Brain (organoid and tissue), 16 donors: ENCODE measurements at places on chromosomes 7 and 10. TPM values are rescaled to one million over a fixed set of nuclear protein-coding genes. Genes with fewer than 3 reads are reported as not detected.

DNA sequence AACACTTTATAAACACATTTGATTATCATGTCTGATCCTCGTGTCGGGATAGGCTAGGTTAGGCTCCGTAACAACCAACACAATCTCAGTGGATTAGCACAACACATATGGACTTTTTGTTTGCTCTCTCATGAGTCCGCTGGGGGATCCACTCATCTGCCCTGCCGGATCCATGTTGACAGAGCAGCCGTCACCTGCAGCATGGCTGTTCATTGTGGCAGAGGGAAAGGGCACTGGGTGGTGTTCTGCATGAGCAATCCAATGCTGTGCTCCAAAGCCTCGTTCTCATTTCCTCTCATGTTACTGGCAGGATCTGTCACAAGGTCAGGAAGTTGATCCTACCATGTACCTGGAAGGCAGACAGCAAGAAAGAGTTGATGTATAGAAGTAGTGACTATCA lies 62.5 kb upstream of the RAPGEF5 start:
- DNase-seq = no peak

DNA sequence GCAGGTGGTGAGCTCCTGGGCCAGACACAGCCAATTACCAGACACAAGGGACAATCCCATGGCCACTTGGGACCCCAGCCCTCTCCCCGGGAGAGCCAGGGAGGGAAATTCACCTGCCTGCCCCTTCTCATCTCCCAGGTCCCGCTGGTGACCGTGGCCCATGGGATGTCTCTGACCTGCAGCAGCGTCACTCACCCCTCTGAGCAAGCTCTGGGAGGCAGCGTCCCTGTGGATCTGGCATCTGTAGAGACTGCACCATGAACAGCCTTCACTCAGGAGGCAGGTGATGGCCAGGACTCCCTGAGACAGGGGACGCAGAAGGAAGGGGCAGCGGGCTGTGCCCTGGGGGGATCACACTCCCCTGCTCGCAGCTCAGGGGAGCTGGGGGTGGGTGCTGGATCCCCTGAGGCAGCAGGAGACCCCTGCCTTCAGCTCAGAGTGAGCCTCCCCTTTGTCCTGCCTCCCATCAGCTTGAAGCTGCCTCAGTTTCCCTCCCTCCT lies 90.8 kb downstream of the FOXL3 start:
- no peak for DNase-seq

DNA sequence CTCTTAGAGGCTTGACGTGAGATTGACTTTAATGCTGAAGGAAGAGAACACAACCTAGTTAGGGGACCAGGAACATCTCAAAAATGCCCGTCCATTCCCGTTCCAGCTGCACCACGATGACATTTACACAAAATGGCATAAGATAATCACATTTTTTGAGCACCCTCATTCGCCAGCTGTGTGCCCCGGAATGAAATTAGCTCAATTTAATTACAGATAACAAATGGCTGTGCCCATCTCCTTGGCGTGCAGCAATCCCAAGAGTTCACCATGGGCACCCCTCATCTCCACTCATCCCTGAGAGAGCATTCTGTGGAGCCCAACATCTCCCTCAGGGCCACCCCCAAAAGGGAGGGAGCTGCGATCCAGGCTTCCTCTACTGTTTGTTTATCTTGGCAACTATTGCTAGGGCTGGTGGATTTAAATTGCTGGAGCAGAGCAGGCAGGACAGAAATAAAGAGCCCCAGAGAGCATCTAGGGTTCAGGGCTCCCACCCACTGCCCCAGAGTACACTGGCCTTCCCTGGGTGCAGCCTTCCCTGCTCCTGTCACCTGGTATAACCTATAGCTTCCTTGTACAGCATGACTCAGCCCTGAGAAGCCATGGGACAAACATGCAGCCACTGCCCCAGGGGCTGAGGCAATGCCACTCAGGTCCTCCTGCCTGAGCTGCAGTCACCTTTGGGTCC lies 263.5 kb downstream of the ZEB1 start:
- DNase-seq = no peak

DNA sequence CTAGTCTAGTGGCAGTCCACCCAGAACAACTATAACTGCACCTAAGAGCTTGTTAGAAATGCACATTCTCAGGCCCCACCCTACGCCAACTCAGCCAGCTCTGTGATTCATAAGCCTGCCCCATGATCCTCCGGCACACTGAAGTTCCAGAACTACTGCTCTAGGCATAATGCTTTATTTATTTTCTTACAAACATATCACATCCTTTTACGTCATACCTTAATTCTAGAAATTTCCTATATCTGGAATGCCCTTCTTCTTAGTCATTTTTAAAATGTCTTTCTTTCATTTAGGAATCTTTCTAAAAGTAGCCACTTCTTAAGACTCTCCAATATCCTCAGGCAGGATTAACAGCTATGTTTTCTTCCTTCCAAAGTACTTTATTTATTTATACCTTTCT lies 480.1 kb downstream of the INHBA start:
- DNase-seq = no peak

DNA sequence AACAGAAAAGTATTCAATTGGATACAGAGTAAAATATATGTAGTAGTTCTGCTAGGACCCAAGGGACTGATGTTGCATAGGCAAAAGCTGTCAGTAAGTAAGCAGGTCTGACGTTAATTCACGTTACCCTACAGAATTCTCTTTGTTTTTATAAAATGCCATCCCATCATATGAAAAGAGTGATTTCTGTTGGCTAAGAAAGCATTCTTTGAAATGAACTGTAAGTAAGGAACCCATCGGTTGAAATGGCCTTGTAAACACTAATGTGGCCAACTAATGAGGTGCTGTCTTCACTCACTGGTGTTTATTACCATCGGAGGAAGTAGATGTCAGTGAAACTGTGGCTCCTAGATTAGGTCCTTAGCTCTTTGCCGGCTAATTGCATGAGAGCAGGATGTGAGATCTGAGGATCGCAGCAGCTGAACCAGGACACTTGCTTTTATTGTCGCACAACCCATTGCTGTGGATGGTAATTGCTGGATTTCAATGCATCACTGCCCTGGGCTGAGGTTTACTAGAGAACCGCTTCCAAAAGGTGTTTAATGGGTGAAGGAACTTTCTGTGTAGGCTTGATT lies 49.5 kb downstream of the UBE3C start:
- peak; percentile 9 for DNase-seq

GRCh38 chr7:139854124-139854511 lies 25.1 kb downstream of the TBXAS1 start:
- DNase-seq = no peak

DNA sequence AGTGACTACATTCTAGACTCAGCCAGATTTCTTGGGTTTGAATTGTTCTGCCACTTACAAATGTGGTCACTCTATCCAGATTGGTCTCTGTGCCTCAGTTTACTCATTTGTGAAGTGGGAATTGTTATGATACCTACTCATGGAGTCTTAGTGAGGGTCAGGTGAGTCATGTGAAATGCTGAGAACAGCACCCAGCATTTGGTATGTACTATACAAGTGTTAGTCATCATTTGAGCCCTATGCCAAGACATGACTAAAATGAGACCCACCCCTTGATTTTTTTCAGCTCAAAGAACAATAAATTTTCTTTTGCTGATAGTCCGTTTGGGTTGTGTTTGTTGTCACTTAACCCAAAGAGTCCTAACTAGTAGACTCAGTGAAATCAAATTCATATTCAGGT lies 92.8 kb downstream of the CHN2 start:
- DNase-seq = no peak

DNA sequence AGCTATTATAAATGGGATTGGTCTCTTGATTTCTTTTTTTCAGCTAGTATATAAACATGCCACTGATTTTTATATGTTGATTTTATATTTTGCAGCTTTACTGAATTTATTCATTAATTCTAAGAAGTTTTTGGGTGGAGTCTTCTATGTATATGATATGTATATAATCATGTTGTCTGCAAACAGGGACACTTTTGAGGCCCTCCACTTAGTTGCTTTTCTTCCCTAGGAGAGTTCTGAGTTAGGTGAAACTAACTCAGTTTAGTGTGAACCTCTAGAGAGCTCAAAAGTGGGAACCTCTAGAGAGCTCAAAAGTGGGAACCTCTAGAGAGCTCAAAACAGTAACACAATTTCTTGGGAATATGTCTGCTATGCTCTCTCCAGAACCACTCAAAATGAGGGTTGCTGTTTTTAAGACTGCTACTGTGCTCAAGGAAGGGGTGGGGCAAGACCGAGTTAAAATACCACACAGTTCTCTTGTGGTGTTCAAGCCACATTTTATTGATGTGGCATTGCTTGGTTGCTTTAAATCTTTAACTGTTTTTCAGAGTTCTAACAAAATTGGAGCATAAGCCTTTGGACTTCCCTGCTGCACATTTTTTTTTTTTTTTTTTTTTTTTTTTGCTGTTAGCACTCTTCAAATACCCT lies 13.2 kb downstream of the CCDC7 start:
- no peak for DNase-seq

- DNase-seq = no peak
These were observed 28.6 kb downstream of the CDK1 start for GRCh38 chr10:60806921-60807320.

- no peak for DNase-seq
These were observed 35.7 kb downstream of the ITIH2 start for GRCh38 chr10:7738536-7739407.

DNA sequence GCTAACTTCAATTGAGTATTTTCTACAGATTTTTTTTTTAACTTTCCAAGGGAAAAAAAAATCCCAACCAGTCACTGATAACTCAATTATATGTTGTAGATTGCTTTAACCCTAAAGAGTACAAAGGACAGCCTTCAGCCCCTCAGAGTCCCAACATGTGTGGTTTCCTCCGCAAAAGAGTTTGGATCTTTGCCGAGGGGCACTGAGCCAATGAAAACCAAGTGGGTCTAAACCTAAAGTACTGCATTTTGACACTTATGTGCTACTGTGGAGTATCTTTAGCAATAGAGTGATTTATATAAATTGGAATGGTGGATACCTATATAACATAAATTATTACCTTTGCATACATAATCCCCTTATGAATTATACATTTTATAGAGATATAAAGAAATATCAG lies 91.5 kb downstream of the SEMA3D start:
- no peak for DNase-seq

Gene C10orf53
- not detected for polyA plus RNA-seq

Gene GOLGA7B
- 10.7 TPM for polyA plus RNA-seq

Gene SVIL
- polyA plus RNA-seq = 25.9 TPM

Gene ITGA8
- 1.6 TPM for polyA plus RNA-seq

Gene CACNA2D1
- polyA plus RNA-seq = 4.6 TPM

Gene CYP2E1
- 1.6 TPM for polyA plus RNA-seq
